ENCODE measurements at places on chromosomes 4 and X.

GRCh38 chr4:151783867-151784266, 23.1 kb upstream of the GATB start:
- no peak for DNase-seq

- no peak for DNase-seq
These were observed 196.7 kb upstream of the LNX1 start for GRCh38 chr4:53788011-53788410.

DNA sequence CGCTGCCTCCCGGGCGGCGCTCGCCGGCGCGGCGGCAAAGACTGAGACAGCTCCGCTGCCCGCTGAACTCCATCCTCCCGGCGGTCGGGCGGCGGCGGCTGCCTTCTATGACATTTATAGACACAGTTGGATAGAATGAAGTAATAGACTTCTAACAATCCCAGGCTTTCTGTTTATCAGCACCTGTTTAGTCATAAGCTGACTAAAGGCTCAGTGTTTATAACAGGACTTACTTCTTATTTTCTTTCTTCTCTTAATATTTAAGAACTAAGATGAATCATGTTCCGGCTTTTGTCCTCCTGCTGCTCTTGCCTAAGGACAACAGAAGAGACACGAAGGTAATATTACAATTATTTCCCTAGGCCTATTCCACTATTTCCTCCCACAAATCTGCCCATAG, 3.9 kb downstream of the ARL13A start:
- no peak for DNase-seq

GRCh38 chrX:71953946-71954345, 43.3 kb downstream of the NHSL2 start:
- no peak for DNase-seq

- no peak for DNase-seq
These were observed 38.1 kb downstream of the ABLIM2 start for GRCh38 chr4:8120501-8120900.

- DNase-seq = no peak
These were observed 11.5 kb upstream of the CCDC149 start for GRCh38 chr4:24924309-24924781.

DNA sequence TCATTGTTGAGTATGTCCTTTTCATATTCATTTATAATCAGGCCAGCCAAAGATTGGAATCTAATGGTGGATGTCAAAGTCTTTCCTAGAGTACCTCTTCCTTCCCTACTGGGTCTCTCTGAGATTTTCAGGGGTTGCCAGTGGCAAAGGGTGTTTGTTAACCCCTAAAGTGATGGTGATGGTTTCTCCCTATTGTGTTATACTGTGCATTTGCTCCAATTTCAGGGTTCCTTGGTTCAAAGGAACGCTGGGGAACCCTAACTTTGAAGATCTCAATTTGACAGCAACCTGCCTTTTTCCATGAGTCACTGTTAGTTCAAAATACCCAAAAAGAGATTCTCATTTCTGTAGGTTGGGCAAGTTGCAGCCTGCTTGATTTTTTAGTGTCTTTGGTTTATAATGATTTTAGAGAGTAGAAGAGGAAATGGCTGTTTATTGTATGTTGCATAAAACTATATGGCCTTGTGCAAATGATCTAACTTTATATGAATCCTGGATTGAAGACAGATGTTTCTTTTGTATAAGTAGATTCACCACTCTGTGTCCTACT, 23.0 kb downstream of the GAB1 start:
- DNase-seq = no peak

DNA sequence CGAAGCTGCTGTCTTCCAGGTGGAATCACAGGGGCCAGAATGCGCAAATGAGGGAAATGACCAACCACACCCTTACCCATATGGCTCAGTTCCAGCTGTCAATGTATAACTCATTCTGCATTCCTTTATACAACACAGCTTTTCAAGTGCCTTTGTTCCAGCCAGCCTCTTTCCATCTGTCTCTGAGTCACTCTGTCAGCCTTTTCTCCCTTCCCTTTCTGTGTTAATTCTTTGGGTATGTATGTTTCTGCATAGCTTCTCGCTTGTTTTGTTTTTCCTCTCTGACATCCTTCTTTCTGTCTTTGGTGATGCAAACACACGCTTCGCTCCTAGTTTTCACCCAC, 54.5 kb downstream of the RS1 start:
- no peak for DNase-seq

GRCh38 chrX:107678957-107679740, 50.8 kb downstream of the PRPS1 start:
- no peak for DNase-seq

Data from T-helper 2 cell (primary cell).